ENCODE measurements at places on chromosomes 1 and 21.

DNA sequence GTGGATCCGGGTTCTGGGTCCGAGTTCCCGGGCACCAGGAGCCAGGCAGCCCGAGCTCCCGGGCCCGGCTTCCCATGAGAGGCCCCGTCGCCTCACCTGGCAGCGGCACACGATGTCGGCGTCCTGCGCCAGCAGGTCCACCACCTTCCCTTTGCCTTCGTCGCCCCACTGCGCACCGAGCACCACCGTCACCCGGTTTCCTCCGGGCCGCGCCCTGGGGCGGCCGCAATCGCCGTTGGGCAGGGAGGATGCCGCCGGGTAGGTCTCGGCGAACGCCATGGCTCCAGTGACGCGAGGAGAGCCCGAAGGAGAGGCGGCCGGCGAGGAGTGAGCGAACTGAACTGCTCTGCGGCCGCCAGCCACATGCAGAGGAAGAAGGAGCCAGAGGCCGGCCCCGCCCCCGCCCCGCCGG lies at the start of gene ADSS2:
ADSS2 (minus strand) TSS at position 371 of the 412 bp plus-strand sequence; CDS start at position 279, 92 bp downstream.
- DNase-seq: no peak

- DNase-seq: no peak
Measured at GRCh38 chr1:97277891-97278654, 556.5 kb downstream of the PTBP2 start.

GRCh38 chr1:213782941-213783672 lies 204.7 kb upstream of the PROX1 start:
- DNase-seq: no peak

DNA sequence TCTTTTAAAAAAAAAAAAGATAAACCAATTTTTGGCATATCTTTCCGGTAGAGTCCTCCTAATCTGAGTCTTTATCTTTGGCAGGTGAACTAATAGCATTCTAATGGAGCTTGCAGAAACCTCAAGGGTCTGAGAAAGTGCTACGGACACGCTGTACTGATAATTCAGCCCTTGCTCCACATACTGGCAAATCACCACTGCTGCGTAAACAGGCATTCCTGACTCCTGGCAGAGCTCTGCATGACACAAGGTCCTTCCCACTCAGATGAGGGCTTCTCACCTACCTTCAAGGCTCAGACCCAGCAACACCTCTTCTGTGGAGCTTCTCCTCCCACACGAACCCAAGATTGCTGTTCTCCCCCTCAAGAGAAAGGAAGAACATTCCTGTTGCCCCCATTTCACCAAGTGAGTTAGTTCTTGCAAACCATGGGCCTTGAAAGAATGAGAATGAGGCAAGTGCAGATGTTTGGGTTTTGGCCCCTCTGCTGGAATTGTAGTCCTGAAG lies 48.0 kb downstream of the LYST start:
- DNase-seq: no peak

GRCh38 chr1:97976801-97977200 lies 56.0 kb upstream of the DPYD start:
- no peak for DNase-seq

- no peak for DNase-seq
Measured at GRCh38 chr1:202836623-202837403, 26.1 kb downstream of the PCAT6 start.

- no peak for DNase-seq
Measured at GRCh38 chr1:216722821-216723220, 408 bp downstream of the ESRRG start.

GRCh38 chr21:35382696-35383095 lies 333.6 kb upstream of the RUNX1 start:
- no peak for DNase-seq

- no peak for DNase-seq
Measured at GRCh38 chr1:10776190-10776905, 20.1 kb downstream of the CASZ1 start.

DNA sequence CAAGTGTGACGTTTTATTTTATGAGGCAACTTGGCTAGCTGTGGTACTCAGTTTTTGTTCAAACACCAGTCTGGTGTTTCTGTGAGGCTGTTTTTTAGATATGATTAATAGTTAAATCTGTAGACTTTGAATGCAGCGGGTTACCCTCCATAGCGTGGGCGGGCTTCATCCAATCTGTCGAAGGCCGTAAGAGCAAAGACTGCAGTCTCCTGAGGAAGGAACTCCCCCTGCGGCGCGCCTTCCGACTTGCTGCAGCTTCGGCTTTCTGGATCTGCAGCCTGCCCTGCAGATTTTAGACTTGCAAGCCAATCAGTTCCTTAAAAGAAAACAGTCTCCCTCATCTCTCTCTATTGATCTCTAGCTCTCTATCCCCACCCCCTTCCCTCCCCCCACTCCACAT lies 4.2 kb upstream of the ZNF496 start:
- no peak for DNase-seq

DNA sequence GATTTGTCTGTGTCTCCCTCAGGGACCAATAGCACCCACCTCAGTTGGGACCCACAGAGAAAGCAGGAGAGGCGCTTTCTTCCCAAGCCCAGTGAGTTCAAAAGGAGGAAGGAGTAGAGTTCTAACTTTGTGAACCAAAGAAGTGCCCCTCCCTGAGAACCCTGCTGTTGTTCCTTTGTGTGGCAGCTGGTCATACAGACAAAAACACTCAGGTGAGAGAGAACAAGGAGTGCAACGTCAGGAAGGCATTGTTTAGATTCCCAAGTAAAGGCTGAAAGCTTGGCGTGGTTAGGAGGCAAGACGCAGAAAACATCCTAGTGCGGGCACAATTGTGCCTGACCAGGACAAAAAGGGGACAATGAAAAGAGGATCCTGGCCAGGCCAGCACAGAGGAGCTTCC lies 654.6 kb downstream of the KIF26B start:
- no peak for DNase-seq

DNA sequence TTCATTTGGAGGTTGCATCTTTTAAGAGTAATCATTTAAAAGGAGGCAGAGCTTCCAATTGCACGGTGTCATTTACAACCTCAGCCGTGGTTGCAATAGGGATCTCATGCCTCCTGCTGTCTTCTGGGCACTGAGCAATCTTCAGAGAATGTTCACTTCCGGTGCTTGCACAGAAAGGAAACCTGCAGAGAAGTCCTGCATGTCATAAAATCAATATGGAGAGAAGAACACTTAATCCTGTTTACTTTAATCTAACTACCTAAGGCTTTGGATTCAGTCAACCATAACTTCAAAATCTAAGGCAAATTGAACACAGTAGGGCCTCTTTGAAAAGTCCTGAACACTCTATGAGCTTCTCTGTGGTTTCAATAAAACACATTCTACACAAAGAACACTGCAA lies 11.3 kb upstream of the MAP10 start:
- no peak for DNase-seq

DNA sequence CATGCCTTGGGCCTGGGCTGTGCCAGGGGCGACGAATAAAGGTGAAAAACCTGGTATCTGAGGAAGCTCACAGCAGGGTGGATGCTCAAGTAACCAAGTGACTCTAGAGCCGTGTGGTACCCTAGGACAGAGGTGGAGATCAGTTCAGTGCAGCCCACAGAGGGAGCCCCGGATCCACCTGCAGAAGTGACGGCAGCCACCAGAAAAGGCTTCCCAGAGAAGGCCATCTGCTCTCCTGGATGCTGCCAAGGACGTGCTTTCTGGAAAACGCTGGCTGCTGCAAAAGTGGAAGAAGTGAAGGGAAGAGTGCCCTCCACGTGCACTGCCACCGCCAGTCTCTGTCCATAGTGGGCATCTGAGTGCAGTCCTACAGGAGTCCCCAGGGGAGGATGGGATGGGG lies 27.7 kb downstream of the TMCO4 start:
- DNase-seq: no peak

- no peak for DNase-seq
Measured at GRCh38 chr1:64043976-64044375, 159.4 kb upstream of the UBE2U start.

DNA sequence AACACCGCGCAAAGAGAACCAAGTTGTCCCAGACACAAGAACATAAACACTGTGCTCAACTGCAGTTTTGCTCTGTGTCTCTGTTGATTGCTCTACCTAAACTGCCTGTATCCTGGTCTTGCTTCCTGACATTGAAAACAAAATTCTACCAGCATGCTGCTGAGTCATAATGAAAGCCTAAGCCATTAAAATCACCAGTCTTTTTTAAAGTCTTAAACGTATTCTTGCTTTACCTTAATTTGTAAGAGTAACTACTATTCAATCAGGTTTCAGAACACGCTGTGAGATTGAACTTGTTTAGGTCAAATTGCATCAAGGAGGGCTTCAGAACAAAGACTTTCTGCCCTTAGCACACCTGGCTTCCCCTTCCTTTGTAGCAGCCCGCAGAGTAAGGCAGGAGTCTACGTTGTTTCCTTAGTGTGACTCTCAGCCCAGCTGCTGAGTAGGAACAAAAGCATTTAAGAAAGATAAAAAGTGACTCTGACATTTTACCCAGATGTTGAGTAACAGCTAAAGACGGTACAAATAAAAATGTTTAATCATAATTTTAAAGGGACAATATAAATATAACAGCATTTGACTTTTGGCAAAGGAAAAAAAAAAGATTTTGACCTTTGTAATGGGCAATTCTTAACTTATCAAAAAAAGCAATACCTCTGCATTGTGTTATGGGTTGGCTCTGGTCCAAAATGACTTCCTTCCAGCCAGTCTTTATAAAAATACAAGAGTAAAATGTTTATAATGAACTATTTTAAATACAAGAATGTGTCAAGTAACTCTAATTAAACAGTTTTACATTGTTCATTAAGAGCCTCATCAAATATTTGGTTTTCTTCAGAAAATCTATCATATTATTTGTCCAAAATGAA lies 186.9 kb upstream of the ADGRL4 start:
- no peak for DNase-seq

- DNase-seq: no peak
Measured at GRCh38 chr1:31699341-31699891, 4.4 kb downstream of the COL16A1 start.

Measured in stimulated activated effector memory CD8-positive, alpha-beta T cell treated with anti-CD3 and anti-CD28 coated beads, Interleukin-12 subunit alpha, Interleukin-12 subunit beta, amount 100 ng/mL, for 72 hours (primary cell).